Keratinocyte (primary cell): ENCODE measurements at places on chromosomes 5 and 9. TPM values are rescaled to one million over a fixed set of nuclear protein-coding genes. Genes with fewer than 3 reads are reported as not detected.

BARHL1 gene
- not detected in 3 replicates for polyA plus RNA-seq

FGFR4 gene
- 0.62 to 2.2 TPM (median 0.79 TPM) in 3 replicates for polyA plus RNA-seq

MRPS30 gene
- polyA plus RNA-seq: 31.5 to 62.1 TPM (median 34.6 TPM) in 3 replicates

FBP2 gene
- not detected in 3 replicates for polyA plus RNA-seq

MARCHF11 gene
- 0.12 to 0.16 TPM in 2 of 3 replicates, not detected in the other for polyA plus RNA-seq

BNC2 gene
- polyA plus RNA-seq: 1.1 to 2.2 TPM (median 1.1 TPM) in 3 replicates

FBLL1 gene
- 0.06 TPM in 1 of 3 replicates, not detected in the others for polyA plus RNA-seq

WDR5 gene
- polyA plus RNA-seq: 20.3 to 41.8 TPM (median 31.2 TPM) in 3 replicates

CA9 gene
- 0.89 to 9.5 TPM (median 7.2 TPM) in 3 replicates for polyA plus RNA-seq

CBY3 gene
- not detected in 3 replicates for polyA plus RNA-seq

PPIC gene
- polyA plus RNA-seq: 26.5 to 40.1 TPM (median 28.1 TPM) in 3 replicates

PALM2AKAP2 gene
- polyA plus RNA-seq: 2.3 to 8.1 TPM (median 3.6 TPM) in 3 replicates

GARIN3 gene
- polyA plus RNA-seq: not detected in 3 replicates

LAMC3 gene
- polyA plus RNA-seq: not detected in 3 replicates

AOPEP gene
- 25.2 to 30.1 TPM (median 27.0 TPM) in 3 replicates for polyA plus RNA-seq

IFNA21 gene
- not detected in 3 replicates for polyA plus RNA-seq

BAAT gene
- 0.02 to 0.14 TPM (median 0.08 TPM) in 3 replicates for polyA plus RNA-seq

CCL28 gene
- polyA plus RNA-seq: 1.5 to 2.2 TPM (median 1.9 TPM) in 3 replicates

TSLP gene
- polyA plus RNA-seq: 0.43 to 1.5 TPM (median 1.1 TPM) in 3 replicates

CLK4 gene
- 10.7 to 17.3 TPM (median 11.6 TPM) in 3 replicates for polyA plus RNA-seq

ATP10B gene
- polyA plus RNA-seq: 0.06 to 0.58 TPM (median 0.25 TPM) in 3 replicates

GABBR2 gene
- 0.01 TPM in 1 of 3 replicates, not detected in the others for polyA plus RNA-seq

TMEM38B gene
- polyA plus RNA-seq: 7.7 to 9.8 TPM (median 7.9 TPM) in 3 replicates

SIT1 gene
- polyA plus RNA-seq: not detected in 3 replicates

PLAC8L1 gene
- polyA plus RNA-seq: 0.63 to 0.69 TPM in 2 of 3 replicates, not detected in the other

CDK5RAP2 gene
- polyA plus RNA-seq: 22.4 to 28.5 TPM (median 23.5 TPM) in 3 replicates

PRLR gene
- 0.04 to 0.10 TPM in 2 of 3 replicates, not detected in the other for polyA plus RNA-seq

PCDHB8 gene
- not detected in 3 replicates for polyA plus RNA-seq

TXNDC8 gene
- polyA plus RNA-seq: not detected in 3 replicates

ANKRD18B gene
- 1.1 to 16.9 TPM (median 2.9 TPM) in 3 replicates for polyA plus RNA-seq

HEMGN gene
- polyA plus RNA-seq: 0.02 TPM in 1 of 3 replicates, not detected in the others

IL6ST gene
- 33.8 to 41.3 TPM (median 36.9 TPM) in 3 replicates for polyA plus RNA-seq

INSL6 gene
- polyA plus RNA-seq: not detected in 3 replicates

PCDHAC1 gene
- 0.14 to 0.64 TPM (median 0.45 TPM) in 3 replicates for polyA plus RNA-seq

SLC6A7 gene
- not detected in 3 replicates for polyA plus RNA-seq

ALDH7A1 gene
- 116 to 183 TPM (median 130 TPM) in 3 replicates for polyA plus RNA-seq

ZNF367 gene
- 0.35 to 2.2 TPM (median 2.0 TPM) in 3 replicates for polyA plus RNA-seq

PDLIM4 gene
- polyA plus RNA-seq: 38.3 to 81.8 TPM (median 79.3 TPM) in 3 replicates

THBS4 gene
- 0.27 to 0.47 TPM (median 0.46 TPM) in 3 replicates for polyA plus RNA-seq

STPG3 gene
- polyA plus RNA-seq: not detected in 3 replicates

SOX30 gene
- 0.03 to 0.06 TPM (median 0.05 TPM) in 3 replicates for polyA plus RNA-seq

OR13D1 gene
- not detected in 3 replicates for polyA plus RNA-seq

LECT2 gene
- 0.08 TPM in 1 of 3 replicates, not detected in the others for polyA plus RNA-seq

IL3 gene
- polyA plus RNA-seq: not detected in 3 replicates

GPR150 gene
- 0.07 to 0.08 TPM (median 0.07 TPM) in 3 replicates for polyA plus RNA-seq

CYSRT1 gene
- 0.80 to 1.8 TPM (median 1.2 TPM) in 3 replicates for polyA plus RNA-seq

EQTN gene
- polyA plus RNA-seq: 0.08 to 0.21 TPM in 2 of 3 replicates, not detected in the other

SLC34A3 gene
- 0.03 TPM in 1 of 3 replicates, not detected in the others for polyA plus RNA-seq

C9orf153 gene
- 0.05 to 0.09 TPM in 2 of 3 replicates, not detected in the other for polyA plus RNA-seq

GHR gene
- 1.1 to 2.0 TPM (median 1.8 TPM) in 3 replicates for polyA plus RNA-seq

PNPLA7 gene
- 0.17 to 0.34 TPM (median 0.18 TPM) in 3 replicates for polyA plus RNA-seq

RAB3C gene
- polyA plus RNA-seq: not detected in 3 replicates

SLC34A1 gene
- 0.02 to 0.07 TPM (median 0.06 TPM) in 3 replicates for polyA plus RNA-seq

FSTL4 gene
- polyA plus RNA-seq: 0.82 to 4.2 TPM (median 1.7 TPM) in 3 replicates
